ENCODE measurements at places on chromosomes 7 and 10. TPM values are rescaled to one million over a fixed set of nuclear protein-coding genes. Genes with fewer than 3 reads are reported as not detected.

DNA sequence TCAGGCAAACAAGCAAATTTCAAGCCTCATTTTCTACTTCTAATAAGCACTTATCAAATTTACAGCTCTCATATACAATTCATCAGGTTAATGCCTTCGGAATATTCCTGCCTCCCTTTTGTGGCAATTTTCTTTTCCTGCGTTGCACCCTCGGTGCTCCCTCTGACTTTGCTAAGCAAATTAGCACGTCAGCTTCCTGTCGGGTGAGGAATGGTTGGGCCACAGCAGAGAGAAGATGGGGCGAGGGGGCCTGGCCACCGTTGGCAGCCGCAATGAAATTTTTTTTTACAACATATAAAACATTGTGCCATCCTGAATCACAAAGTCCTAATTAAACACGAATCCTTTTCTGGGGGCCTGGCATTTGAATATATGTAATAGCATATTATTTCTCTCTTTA is 28.1 kb downstream of the ELFN1 start:
- no peak for DNase-seq
- H3K4me1 ChIP-seq, result no peaks in the 10 kb centered on the region
- H3K27ac ChIP-seq, result no peak overlapping the region
- H3K4me3 ChIP-seq, result no peak overlapping the region
- H3K27me3 ChIP-seq, result no peaks in the 10 kb centered on the region

- peak overlapping the region; percentile 33 for H3K27ac ChIP-seq
- DNase-seq, result no peak
- no peak overlapping the region for H3K4me3 ChIP-seq
- peaks cover 6% of the 10 kb centered on the region for H3K4me1 ChIP-seq
- H3K36me3 ChIP-seq, result no peaks in the 10 kb centered on the region
- no peaks in the 10 kb centered on the region for H3K27me3 ChIP-seq
These were observed 4.9 kb downstream of the PRTFDC1 start for GRCh38 chr10:24947304-24948097.

DNA sequence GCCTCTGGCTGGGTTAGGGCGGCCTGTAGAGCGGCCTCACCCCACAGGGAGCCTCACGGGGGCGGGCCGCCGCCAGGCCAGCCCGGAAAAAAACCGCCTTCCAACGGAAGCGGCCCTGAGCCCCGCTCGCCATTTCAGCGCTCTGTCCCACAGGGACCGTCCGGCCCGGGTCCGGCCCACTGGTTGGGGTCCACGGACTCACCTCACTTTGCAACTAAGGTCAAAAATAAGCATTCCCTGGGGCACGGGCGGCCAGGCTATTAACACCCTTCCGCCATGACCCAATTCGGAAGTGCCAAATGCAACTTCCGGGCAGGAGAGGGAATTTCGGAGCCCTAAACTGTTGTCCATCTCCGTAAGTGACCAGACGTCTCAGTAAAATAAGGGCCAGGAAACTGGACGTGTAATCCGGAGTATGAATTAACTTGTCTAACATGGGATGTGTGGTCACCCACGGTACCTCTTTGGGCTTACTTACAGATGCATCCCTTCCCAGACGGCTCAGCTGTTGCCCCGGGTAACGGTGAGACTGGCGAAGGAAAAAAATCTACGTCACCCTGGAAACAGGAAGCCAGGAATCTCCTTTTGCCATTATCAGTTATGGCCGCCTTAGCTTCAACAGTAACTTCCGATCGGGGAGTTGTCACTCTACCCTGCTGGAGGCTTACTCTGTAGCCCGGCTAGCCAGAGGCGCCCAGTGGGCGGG is at the start of gene BBIP1:
BBIP1 (minus strand) TSS at position 538 of the 706 bp plus-strand sequence. CDS start 1,023 bp downstream, outside the sequence.
- no peaks in the 10 kb centered on the region for H3K27me3 ChIP-seq
- H3K4me1 ChIP-seq, result peaks cover 45% of the 10 kb centered on the region
- H3K27ac ChIP-seq, result peak within 1 kb of the TSS; percentile 95

DNA sequence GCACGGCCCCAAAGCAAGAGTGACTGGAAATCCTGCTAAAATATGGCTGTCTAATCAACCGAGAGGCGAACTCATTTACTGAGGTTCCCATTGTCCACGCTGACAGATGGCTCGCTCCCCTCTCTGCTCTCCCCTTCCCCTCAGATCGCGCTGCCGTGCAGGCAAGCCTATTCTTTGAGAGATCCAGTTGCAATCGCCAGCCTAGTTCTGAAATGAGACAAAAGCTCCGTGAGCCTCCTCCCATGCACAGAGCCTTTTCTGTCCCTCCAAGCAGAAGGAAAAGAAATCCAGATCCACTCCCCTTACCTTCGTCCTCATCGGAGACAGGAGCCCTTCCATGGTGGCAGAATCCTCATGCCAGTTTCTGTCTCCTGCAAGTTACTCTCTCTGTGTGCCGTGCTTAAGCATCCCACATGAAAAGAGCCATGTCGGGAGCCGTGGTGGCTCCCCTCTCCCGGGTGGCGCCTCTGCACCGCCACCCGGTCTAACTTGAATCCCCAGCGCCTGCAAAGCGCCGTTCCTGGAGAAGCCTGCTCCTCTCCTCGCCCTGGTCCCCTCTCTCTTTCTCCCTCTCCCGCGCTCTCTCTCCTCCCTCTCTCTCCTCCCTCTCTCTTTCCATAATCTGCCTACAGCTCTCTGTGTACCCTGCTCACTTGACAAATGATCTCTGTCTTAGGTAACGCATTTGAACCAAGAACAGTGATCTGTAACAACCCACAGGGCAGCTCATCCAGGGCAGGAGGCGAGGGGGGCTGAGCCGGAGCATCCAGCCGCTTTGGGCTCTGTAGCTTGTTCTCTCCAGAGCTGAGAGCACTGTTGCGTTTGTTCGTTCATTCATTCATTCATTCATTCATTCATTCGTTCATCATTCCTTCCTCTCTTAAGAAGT is 156.8 kb downstream of the FRMD4A start:
- DNase-seq, result no peak
- peak overlapping the region; percentile 18 for H3K4me3 ChIP-seq
- H3K4me1 ChIP-seq, result peaks cover 9% of the 10 kb centered on the region
- H3K36me3 ChIP-seq, result no peaks in the 10 kb centered on the region

PON2 gene
- 57.8 TPM for total RNA-seq

DNA sequence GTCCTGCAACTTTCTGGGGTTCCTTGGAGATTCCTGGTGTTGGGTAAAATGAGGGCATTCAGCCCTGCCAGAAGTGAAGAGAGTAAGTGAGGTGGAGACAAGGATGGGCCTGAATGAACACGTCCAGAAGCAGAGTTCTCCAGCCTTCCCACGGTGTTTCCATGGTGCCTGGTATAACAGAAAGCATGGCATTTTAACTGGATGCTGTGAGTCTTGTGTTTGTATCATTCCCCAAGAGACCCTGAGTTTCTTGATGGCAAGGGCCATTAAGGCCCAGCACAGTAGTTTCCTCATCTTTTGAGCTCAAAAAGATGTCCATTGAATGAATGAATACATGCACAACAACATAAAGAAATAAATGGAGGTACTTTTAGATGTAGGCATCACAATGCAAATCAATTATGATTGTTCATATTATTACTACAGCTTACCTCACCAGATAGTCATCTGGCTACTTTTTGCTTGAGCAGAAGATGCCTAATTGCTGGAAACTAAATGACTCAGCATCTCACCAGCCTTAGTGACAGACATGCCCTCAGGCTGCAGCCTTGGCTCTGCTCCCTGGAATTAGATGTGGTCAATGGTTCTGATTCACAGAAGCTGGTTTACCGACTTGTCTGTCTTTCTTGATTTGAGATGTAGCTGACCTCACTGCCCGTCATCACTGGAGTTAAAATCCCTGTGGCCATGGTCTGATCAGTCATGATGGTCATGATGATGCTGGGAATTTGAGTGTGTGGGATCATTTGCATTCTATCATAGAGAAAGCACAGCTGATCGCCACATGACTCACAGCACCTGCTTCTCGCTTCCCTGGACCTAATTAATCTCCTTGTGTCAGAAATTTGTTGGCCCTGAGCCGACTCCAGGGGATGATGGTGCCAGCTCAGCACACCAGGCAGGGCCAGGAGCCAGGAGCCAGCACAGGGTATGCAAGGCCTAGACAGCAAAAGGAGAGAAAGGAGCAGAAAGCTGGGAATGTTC is 83.9 kb downstream of the CXCL12 start:
- no peaks in the 10 kb centered on the region for H3K4me1 ChIP-seq
- DNase-seq, result no peak
- H3K27ac ChIP-seq, result no peak overlapping the region
- H3K27me3 ChIP-seq, result peaks cover 10% of the 10 kb centered on the region

DNA sequence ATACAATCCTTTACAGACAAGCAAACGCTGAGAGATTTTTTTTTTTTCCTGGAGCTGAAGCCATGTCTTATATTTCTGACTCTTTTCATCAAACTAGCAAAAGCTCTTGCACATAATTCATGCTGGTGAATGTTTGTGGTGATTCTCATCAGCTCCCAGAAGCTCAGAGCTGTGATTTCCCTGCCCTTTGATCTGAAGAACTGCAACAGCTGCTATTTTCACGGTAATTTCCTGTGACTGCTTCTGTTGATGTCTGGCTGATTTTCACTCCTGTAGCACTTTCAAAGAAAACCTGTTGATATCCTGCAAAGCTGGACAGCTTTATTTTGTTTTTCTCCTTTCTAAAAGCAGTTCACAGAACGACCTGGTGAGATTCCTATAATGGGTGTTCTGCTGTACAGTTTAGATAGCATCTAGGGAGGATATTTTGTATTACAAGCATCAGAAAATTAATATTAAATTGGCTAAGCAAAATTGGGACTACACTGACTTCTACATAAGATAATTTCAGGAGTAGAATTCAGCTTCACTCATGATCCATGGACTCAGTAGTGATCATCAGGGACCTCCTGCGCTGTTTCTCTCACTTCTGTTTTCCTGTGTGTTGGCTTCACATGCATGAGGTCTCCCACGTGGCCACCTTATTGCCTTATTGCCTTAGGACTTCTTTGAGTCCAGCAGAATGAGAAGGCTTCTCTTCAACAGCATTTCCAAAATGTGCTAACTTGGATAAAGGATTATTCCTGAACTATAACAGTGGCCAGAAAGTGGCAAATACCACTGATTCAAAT is 1111.6 kb upstream of the SORCS1 start:
- no peak overlapping the region for H3K27ac ChIP-seq
- H3K27me3 ChIP-seq, result no peaks in the 10 kb centered on the region
- DNase-seq, result no peak
- H3K4me3 ChIP-seq, result no peak overlapping the region
- H3K36me3 ChIP-seq, result no peaks in the 10 kb centered on the region

GRCh38 chr7:20172736-20173334 is 44.3 kb downstream of the MACC1 start:
- no peaks in the 10 kb centered on the region for H3K27me3 ChIP-seq
- no peaks in the 10 kb centered on the region for H3K36me3 ChIP-seq
- no peak overlapping the region for H3K27ac ChIP-seq
- DNase-seq, result no peak
- H3K4me1 ChIP-seq, result no peaks in the 10 kb centered on the region
- H3K4me3 ChIP-seq, result no peak overlapping the region

SVOPL gene
- total RNA-seq, result not detected

PNLIPRP3 gene
- 1.9 TPM for total RNA-seq

TSPAN33 gene
- 4.2 TPM for total RNA-seq

- H3K27ac ChIP-seq, result peak overlapping the region; percentile 88
- H3K4me3 ChIP-seq, result no peak overlapping the region
- DNase-seq, result no peak
- H3K36me3 ChIP-seq, result no peaks in the 10 kb centered on the region
These were observed 47.9 kb upstream of the SLC35B4 start for GRCh38 chr7:134364619-134365037.

DNA sequence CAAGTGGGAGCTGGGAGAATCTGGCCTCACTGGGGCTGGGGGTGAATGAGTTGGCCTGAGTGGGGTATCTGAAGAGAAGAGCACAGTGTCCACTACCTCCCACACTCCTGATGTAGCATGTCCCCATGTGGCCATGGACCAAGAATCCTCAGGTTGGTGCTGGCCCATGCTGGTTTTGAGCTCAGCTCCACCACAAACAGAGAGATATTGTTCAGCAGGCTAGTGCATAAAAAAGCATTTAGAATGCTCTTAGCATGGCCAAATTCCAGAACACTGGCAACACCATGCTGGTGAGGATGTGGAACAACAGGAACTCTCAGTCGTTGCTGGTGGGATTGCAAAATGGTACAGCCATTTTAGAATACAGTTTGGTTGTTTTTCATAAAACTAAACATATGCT is 61.4 kb downstream of the FRMPD2 start:
- H3K36me3 ChIP-seq, result no peaks in the 10 kb centered on the region
- no peaks in the 10 kb centered on the region for H3K4me1 ChIP-seq
- H3K27me3 ChIP-seq, result peaks cover 14% of the 10 kb centered on the region
- no peak overlapping the region for H3K4me3 ChIP-seq
- no peak for DNase-seq

DNA sequence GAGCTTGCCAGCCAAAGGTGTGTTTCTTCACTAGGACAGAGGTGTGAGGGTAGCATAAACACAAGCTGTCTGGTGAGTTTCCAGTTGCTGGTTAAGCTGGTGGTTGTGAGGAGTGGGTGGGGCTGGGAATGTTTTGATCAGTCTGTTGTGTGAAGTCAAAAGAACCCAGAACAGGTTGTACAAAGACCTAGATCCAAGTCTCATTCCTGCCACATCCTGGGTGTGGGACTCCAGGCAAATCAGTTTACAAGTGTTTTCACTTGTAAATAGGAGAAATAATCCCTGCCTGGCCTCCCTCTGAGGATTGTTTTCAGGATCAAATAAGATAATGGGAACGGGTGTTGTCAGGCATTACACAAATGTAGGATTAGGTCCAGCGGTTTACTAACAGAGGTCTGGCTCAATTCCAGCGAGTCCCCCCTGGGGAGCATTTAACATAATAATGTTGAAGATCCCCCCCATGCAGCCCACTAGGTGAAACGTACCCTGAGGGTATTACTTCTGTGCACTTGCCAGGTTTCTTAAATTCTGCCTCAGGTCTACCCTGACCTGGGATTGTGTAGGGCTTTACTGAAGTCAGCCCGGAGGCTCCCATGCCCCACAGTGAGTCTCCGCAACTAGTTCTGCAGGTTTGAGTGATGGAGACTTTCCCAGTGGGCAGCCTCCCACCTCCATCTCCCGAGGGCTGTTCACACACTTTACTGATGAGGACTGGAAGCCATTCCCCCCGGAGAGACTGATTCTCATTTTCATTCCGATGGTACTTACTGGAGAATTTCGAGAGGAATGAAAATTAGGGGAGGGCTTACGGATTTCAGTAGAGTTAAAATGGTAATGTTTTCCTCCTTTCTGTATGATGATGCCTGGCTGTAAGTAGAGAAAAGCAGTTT is 2.7 kb upstream of the FRAT2 start:
- no peak overlapping the region for H3K4me3 ChIP-seq
- no peaks in the 10 kb centered on the region for H3K27me3 ChIP-seq
- peaks cover 37% of the 10 kb centered on the region for H3K4me1 ChIP-seq
- H3K27ac ChIP-seq, result peak overlapping the region; percentile 95
- H3K36me3 ChIP-seq, result no peaks in the 10 kb centered on the region
- DNase-seq, result no peak

- H3K27me3 ChIP-seq, result no peaks in the 10 kb centered on the region
- no peak for DNase-seq
- H3K4me3 ChIP-seq, result no peak overlapping the region
- H3K4me1 ChIP-seq, result peaks cover 12% of the 10 kb centered on the region
These were observed 50.2 kb downstream of the TFAM start for GRCh38 chr10:58435297-58435985.

DNA sequence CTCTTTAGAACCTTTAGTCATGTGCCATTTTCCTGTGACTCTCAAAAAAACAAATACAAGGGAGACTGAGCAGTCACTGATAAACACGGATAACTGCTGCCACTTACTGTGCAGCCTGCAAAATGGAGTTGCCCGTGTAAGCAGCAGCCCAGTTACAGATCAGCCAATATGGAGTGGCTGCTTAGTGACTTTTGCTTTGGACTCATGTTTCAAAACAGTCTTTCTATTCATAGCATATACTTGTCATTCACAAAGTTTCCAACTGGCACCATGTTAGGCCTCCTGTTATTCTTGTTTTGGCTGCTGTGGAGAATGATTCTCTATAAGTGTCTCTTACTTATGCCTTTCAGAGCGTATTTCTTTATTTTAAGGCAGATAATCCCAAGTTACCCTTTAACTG is 3.0 kb downstream of the FAM204A start:
- no peak overlapping the region for H3K4me3 ChIP-seq
- H3K4me1 ChIP-seq, result peaks cover 13% of the 10 kb centered on the region
- DNase-seq, result no peak
- no peaks in the 10 kb centered on the region for H3K27me3 ChIP-seq

Measured in esophagus squamous epithelium (tissue), 5 donors.